ENCODE measurements at places on chromosomes 3 and 15.

DNA sequence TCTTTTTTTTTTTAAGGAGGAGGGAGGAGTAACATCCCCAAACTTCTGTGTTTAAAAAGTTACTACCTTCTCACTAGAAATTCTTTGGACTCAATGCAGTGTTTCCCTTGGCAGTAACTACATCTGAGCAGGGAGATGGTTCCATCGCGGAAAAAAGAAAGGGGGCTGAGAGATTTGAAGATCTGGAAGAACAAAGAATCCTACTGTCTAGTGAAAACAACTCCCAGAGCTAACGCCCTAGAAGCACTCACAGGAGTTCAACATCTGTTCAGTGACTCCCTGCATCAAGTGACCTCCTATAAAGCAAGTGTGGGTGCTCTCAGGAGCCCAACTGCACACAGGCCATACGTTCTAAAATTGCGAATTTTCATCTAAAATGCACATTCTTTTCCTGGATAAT, 66.8 kb upstream of the PXYLP1 start:
- no peak for DNase-seq

GRCh38 chr3:157160658-157161424, 894 bp upstream of the CCNL1 start:
- peak; percentile 72 for DNase-seq

GRCh38 chr3:169929830-169930519, 18.6 kb downstream of the SAMD7 start:
- no peak for DNase-seq

- DNase-seq, result peak; percentile 70
Observed at GRCh38 chr3:135895106-135895733, 70.3 kb upstream of the PPP2R3A start.

All from prostate gland (tissue), 2 donors.